ENCODE measurements at places on chromosomes 16 and 17.

- no peak for DNase-seq
Observed at GRCh38 chr16:4537376-4538343, 913 bp downstream of the CDIP1 start.

- no peak for DNase-seq
Observed at GRCh38 chr16:70786020-70786755, 14.8 kb downstream of the VAC14 start.

GRCh38 chr17:16922386-16923096 lies 49.4 kb downstream of the TNFRSF13B start:
- DNase-seq, result no peak

DNA sequence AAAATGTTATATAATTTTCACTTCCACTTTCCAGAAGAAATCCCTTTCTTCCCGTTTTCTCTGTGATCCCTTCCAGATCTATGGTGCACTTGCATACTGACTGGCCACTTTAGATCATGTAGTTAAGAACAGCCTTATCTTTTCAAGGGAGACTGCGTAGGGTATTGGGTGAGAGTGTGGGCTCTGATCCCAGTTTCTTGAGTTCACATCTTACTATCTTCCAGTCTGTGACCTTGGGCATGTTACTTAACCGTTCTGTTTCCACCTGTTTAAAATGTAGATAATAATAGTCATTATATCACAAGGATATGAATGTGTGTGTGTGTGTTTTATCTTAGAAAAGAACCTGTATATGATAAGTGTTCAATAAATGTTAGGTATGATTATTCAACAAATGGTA lies 83.7 kb downstream of the TANGO6 start:
- DNase-seq, result no peak

DNA sequence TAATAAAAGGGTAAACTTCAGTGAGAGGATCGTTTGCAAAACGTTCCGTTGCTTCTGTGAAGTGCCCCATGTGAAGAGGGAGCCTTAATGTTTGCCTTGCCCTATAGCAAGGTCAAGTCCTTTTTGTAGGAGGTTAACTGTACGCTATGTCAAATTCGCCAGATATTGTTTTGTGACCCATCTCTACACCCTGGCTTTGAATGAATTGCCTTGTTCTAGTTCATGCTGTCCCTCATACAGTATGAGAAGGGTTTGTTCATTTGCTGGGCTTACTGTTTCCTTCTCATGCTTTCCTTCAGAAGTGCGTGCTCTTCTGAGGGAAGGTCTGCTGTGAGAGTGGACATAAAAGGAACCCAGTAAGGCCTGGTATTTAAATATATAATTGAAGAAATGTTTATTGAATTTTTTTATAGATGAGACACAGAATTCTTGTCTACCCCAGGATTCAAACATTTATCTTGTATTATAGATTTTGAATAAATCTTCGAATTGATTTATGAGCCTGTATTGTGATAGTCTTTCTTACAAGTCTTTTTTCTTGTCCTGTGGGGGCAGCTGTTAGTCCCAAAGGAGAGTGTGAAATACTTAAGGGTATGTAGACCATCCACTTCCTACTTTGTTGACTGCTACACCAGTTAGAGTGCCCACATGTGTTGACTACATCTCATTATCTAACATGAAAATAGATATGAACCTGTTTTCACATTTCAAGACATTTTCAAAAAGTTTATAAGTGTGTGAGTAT lies 1.7 kb downstream of the MAP3K3 start:
- no peak for DNase-seq

- DNase-seq, result no peak
Observed at GRCh38 chr17:77875051-77875780, 83.3 kb upstream of the TNRC6C start.

DNA sequence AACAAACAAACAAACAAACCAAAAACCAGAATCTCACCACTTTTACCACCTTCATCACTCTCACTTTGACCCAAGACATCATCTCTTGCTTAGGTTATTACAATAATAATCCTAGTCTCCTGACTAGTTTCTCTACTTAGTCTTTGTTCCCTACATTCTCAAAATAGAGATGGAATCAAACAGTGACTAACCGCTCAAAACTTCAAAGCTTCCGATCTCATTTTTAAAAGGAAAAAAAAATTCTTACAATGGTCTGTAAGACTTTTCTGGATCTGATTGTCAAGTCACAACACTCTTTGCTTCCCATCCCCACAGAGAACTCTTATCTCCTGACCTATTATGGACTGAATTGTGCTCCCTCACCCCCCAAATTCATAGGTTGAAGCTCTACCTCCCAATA lies 60.9 kb downstream of the SPAG9 start:
- no peak for DNase-seq

- DNase-seq, result no peak
Observed at GRCh38 chr16:12899529-12900143, 1.8 kb upstream of the SHISA9 start.

- no peak for DNase-seq
Observed at GRCh38 chr16:80938004-80938878, 68.4 kb downstream of the CMC2 start.

GRCh38 chr17:59427425-59427921 lies 96.0 kb downstream of the YPEL2 start:
- no peak for DNase-seq

- no peak for DNase-seq
Observed at GRCh38 chr17:78736526-78737079, 45.5 kb downstream of the CYTH1 start.

GRCh38 chr17:35630530-35631148 lies 43.5 kb downstream of the AP2B1 start:
- DNase-seq, result no peak

GRCh38 chr16:81696961-81697615 lies 82.0 kb upstream of the PLCG2 start:
- no peak for DNase-seq

DNA sequence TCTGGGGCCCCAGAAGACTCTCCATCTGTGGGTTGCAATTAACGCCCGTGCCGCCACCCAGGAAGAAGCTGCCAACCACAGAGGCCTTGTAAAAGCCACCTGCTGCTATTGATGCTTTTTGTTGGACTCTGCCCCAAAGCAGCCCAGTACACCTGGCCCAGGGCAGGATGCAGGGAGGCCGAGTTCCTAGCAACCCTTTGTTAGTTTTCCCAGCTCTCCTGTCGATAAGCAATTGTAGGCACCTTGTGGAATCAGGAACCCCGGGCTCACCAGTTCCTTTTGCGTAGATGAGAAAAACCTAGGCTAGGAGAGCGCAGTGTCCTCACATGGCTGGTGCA lies 103.3 kb downstream of the ABCC6 start:
- DNase-seq, result no peak

GRCh38 chr17:6779411-6779810 lies 3.4 kb downstream of the FBXO39 start:
- DNase-seq, result no peak

GRCh38 chr17:29181226-29181625 lies 1.0 kb upstream of the MYO18A start:
- no peak for DNase-seq

DNA sequence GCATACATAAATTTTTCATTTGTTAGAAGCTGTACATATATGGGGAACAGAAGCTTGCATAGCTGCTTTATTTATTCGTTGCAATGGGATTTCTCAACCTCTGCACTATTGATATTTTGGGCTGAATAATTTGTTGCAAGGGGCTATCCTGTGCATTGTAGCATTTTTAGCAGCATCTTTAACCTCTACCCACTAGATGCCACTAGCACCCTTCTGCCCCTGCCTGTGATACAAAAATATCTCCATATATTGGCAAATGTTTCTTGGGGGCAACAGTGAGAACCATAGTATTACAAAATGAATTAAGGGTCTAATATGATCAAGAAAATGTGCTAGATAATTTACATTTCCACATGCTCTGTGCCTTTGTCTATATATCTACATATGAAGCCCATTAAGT lies 1401.0 kb downstream of the CDH11 start:
- no peak for DNase-seq
